ENCODE measurements at places on chromosomes 16 and 17.
A peak's percentile ranks its signal among the peaks of the same experiment; 100 is the strongest.

DNA sequence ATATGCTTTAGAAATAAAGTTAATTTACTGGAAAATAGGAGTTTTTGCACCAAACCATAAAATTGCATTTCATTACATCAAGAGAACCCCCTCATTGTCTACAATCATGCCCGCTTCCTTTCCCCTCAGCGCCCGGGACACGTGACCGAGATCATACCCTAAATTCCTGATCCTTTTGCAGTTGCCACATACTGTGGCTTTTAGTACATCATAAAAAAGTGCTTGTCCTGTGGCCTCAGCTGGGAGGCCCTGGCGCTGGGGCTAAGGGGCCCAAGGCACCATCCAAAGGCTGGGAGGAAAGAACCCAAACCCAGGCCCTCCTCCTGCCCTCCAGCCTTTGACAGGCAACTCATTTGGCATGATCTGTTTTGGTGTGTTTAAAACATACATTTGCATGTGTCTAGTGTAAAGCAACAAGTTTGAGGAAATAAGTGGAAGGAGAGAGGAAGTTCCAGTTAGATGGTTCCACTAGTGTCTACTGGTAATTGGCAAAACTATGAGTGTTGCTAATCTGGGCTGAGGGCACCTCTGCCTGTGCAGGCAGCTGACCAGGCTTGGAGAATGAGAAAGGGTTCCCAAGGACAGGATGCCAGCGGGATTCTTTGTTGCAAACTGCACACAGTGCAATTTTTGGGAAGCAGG, 6.0 kb downstream of the CDK5R1 start:
- DNase-seq: no peak

GRCh38 chr17:45398800-45399199, 33.9 kb downstream of the ARHGAP27 start:
- DNase-seq: no peak

- DNase-seq: no peak
These were observed 29.7 kb downstream of the MYO15A start for GRCh38 chr17:18138065-18138749.

- DNase-seq: no peak
These were observed 18.7 kb downstream of the UQCRC2 start for GRCh38 chr16:21971856-21972255.

DNA sequence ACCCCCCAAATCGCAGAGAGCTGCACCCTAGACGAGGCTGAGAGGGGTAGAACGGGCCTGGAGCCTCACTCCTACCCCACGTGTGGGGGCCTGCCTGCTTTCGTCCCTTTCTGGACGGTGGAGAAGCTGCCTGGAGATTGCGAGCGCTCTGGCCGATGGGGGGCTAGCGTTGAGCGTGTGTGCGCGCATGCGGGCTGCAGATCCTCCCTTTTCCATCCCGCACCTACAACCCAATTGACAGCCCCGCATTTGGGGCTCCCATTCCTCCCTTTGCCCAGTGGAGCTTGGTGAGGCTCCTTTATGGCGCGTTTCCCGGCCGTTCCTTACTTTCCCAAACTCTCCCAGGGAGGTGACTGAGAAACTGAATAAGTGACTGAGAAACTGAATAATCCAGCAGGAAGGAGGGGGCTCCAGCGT, 907 bp upstream of the ESRP2 start:
- no peak for DNase-seq

DNA sequence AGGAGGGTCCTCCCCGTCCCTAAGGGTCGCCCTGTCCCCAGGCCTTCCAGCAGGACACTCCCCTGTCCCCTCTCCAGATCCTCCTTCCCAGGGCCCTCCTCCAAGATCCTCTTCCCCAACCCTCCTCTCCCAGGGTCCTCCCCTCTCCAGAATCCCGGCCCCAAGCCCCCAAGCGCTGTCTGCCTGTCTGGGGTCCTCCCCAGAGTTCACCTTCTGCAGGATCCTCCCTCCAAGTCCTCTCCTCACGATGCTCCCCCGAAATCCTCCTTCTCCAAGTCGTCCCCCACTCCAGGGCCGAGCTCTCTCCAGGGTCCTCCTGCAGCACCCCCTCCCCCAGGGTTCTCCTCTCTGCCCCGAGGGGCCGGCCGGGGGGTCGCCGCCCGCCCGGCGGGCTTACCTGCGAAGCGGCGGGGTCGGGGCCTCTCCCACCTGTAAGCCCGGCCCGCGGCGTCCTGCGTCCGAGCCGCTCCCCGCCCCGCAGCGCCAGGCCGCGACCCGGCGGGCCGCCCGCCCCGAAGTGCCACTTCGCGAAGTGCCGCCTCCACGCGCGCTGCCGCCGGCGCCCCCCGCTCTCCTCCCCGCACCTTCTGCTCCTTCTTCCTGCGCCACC, 678 bp upstream of the BAIAP2 start:
- no peak for DNase-seq

DNA sequence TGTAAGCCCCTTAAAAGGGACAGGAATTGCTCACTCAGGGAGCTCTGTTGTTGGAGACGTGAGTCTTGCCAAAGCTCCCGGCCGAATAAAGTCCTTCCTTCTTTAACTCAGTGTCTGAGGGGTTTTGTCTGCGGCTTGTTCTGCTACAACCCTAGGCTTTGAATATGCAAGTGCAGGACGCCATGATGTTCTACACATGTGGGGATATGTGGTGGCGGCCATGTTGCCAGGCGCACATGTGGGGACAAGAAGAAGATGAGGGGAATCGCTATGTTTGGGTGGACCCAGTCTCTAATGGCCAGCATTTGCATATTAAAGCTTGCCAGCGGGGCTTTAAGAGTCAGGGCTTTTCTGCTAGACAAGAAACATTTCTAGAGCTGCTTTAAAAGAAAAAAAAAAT, 96.8 kb upstream of the CA10 start:
- no peak for DNase-seq

- no peak for DNase-seq
These were observed 167.2 kb downstream of the ANKFN1 start for GRCh38 chr17:56320443-56320842.

- DNase-seq: no peak
These were observed 23.8 kb upstream of the KCNJ12 start for GRCh38 chr17:21352221-21352980.

DNA sequence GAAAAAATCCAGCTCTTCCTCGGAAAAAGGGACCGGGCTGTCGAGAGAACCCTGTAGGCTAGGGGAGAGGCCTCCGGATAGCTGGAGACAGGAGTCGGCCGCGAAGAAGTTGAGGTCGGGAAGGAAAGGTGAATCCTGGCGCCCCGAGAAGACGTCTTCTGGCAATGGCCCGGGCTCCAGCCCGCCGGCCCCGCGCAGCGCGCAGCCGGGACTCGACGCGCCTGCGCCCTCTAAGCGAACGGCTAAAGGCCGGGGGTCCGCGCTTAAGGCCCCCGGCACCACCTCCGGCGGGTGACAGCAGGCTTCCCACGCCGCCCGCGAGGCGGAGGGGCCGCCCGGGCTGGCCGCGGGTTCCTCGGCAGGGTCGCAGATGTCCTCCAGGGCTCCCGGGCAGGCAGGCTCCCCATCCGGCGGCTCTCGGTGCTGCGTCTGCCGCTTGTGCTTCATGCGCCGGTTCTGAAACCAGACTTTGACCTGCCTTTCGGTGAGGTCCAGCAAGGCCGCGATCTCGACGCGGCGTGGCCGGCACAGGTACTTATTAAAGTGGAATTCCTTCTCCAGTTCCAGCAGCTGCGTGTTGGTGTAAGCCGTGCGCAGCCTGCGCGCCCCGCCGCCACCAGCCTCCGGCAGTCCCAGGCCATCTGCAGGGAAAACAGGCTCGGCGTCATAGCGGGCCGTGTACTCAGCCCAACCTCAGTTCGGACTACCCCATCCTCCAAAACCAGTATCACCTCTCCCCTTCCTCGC, 1.6 kb downstream of the HOXB2 start:
- peak; percentile 55 for DNase-seq

GRCh38 chr16:59213952-59214351, 479.8 kb upstream of the GOT2 start:
- no peak for DNase-seq

DNA sequence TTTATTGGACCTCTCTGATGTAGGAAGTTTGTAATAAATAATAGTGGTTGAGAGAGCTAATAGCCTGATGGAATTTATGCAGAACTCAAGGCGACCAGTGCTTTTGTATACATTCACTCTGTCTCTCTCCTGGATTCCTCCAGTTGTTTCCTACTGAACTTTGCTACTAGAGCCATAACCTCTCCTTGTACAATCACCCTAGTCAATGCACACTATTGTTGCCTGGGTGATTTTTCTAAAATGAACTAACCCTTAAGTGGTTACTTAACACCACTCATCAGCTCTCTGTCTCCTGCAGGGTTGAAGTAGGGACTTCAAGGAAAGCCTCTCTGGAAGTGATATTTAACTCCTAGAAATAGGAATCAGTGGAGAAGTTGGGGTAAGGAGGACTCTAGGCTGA, 9.7 kb downstream of the PHKB start:
- DNase-seq: no peak

- no peak for DNase-seq
These were observed 154.5 kb downstream of the BCAS3 start for GRCh38 chr17:60832151-60832585.

DNA sequence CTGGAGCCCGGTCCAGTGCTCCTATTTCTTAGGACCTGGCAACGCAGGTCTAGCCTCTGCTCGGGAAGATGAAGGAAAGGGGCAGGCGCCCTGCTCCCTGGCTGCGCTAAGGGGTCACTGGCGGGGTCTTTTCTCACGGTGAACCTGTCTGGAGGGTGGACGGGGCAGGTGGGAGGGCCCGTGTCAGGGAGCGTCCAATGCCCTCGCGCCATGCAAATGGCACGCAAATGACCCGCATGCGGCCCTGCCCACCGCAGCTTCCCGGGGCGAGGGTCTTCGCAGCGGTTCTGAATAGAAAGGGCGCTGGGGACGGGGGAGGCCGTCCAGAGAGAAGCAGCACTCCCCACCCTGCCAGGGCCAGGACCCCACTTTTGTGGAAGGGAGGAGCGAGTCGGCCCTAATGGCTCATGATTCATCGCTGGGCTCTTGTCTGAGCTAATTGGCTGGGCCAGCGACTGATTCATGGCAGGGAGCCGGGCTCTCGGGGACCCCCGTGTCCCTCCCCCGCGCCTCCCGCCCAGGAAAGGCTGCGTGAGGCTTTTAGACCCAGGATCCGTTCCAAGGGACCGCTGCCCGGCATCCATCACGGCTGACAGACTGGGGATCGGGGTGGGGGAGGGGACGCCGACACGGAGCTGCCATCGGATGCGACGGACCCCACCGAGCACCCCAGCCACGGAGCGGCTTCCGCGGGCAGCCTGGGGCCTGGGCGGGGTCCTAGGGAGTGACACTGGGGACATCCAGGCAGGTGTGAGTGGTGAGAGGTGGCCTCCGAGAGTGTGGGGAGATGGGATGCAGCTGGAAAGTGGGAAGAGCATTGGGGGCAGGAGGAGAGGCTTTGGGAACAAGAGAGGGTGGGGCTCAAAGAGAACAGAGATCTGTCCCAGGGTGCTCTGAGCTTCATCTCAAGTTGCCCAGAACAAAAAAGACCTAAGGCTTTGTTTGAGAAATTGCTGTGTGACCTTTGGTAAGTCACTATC, 25.0 kb upstream of the NGFR start:
- no peak for DNase-seq

DNA sequence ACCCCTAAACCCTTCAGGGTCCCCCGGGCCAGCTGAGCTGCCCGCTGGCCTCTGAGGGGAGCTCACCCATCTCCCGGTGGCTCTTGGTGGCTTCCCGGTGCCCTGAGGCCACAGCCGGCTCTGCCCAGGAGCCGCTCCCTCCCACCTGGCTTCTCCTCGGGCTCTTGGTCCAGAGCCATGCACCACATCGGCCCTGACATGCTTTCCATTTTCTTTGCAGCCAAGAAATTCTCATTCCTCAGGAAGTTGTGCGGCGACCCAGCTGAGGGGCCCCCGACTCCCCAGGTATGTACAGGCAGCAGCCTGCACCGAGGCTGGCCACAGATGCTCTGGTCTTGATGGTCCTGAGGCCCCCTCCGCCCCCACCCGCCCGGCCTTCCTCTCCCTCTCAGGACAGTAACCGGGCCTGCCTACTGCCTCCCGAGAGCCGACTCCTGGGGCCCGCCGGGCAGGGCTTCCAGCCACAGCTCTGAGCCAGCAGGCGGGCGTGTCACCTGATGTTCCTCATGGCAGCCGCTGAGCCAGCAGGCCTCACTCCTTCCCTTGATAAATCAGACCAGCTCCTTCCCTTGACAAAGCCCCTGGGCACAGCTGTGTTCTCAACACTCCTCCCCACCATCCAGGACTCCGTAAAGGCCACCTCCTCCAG, 28.4 kb upstream of the ZFPM1 start:
- no peak for DNase-seq

DNA sequence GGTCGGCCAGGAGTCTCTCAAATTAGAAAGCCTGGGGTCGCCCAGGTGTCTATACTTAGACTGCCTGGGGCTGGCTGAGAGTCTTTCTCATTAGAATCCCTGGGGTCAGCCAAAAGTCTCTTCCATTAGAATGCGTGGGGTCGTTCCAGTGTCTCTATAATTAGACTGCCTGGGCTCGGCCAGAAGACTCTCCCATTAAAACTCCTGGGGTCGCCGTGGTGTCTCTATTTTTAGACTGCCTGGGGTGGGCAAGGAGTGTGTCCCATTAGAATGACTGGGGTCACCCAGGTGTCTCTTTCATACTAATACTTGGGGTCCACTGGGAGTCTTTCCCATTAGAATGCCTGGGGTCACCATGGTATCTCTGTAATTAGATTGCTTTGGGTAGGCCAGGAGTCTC, 2227.7 kb downstream of the TP53TG3F start:
- DNase-seq: no peak

GRCh38 chr16:69318177-69318910, 7.2 kb downstream of the VPS4A start:
- no peak for DNase-seq

- DNase-seq: no peak
These were observed 364.8 kb downstream of the SOX9 start for GRCh38 chr17:72485596-72485995.

DNA sequence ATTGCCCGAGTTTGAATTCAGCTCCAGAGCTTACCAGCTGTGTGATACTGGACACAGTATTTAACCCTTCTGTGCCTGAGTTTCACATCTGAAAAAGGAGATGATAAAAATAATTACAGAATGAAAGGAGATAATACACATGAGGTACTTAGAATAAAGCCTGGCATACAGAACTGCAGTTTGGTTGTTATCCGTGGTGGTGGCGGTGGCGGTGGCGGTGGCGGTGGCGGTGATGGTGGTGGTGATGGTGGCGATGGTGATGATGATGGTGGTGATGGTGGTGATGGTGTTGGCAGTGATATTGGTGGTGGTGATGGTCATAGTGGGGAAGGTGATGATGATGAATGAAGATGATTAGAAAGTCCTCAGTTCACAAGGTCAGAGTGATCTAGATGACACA, 57.2 kb downstream of the ABCC1 start:
- DNase-seq: no peak

DNA sequence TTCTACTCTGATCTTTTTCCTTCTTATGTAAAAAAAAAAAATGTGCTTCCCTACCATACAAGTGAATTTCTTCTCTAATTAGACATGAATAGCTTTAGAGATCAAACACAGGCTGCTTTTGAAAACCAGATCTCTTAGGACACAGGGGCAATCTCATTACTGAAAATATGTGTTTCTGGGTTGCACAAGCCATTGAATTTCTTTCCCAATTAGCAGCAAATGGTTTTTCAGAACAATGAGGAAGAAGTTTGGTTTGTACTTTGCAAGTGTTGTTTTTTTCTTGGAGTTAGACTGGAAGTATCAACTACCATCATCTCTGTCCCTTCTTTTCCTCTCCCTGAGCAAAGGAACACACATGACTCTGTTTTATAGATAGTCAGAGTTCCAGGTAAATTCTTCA, 5.6 kb upstream of the ANKS4B start:
- no peak for DNase-seq

GRCh38 chr16:3472878-3473595, 22.3 kb downstream of the C16orf90 start:
- DNase-seq: no peak
